ENCODE measurements at places on chromosomes 4 and X. TPM values are rescaled to one million over a fixed set of nuclear protein-coding genes. Genes with fewer than 3 reads are reported as not detected.

GRCh38 chr4:155984106-155984797 is 30.6 kb upstream of the CTSO start:
- DNase-seq: no peak

DNA sequence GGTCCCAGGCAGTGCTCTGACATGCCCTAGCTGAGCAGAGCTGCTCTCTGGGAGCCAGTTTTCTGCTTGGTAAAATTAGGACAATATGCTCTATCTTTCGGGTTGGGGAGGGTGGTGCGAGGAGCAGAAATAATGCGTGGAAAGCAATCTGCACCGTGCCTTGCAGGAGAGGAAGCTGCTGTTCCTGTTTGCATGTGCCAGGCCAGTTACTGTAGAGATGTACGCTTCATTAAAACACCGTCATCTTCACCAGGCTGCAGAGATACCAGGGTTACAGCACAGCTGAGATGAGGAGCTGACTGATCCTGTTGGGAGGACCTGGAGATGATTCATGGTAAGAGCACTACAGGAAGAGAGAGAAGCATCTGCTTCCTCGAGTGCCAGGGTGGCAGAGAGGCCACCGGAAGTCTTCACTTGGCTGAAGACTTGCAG is 29.5 kb upstream of the IRF2 start:
- DNase-seq: peak; percentile 59

DNA sequence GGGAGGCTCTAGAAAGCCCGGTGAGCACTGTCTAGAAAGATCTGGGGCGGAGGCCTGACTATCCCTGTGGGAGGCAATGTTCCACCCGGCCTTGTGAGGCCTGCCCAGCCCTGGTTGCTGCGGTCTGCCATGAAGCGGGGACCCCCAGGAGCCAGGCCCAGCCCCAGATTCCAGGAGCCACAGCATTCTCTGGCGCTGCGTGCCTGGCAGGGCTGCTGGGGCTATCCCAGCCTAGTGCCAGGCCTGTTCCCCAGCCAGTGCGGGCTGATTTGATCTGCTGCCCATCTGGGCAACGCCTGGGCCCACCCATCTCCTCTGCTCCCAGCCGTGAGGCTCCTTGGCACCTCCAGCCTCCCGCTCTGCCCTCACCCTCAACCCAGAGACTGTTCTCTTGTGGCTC is 19.6 kb downstream of the ATP2B3 start:
- DNase-seq: no peak

- no peak for DNase-seq
Measured at GRCh38 chrX:71365356-71365874, 742 bp upstream of the TAF1 start.

DNA sequence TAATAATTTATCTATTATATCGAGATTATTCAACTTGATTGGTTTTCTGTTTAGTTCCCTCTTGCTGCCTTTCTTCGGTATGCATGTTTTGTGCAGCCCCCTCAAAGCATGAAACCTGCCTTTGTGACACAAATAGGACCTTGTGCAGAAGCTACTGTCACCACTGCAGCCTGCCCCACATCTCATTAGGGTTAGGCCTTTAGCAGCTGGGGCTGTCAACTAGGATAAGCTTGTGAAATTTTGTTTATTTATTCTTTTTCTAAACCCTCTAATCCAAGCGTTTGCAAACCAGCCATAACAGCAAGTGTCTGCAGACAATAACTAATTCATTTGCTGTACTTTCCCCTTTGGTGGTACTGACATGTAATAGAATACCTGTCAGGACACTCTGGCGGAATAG is 258.9 kb downstream of the RCHY1 start:
- no peak for DNase-seq

DNA sequence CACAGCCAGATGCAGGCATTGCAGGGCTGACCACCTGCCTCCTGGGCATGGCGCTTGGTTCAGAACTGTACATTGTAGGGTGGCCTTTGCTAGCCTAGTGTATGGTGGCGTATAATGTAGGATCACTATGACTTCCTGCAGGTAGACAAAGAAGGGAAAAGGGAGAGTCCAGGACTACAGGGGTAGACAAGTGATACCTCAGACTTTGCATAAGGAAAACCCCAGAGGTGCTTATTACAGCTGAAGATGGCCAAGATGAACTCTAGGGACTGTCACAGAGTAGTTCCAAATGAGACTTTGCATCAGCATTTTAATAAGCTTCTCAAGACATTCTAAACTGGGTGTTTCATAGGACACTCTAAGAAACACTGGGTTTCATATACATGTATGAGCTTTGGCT is 116.4 kb upstream of the PUDP start:
- no peak for DNase-seq

The FAM47A gene
- total RNA-seq: not detected

GRCh38 chrX:154382483-154383069 is 3.5 kb downstream of the EMD start:
- DNase-seq: no peak

DNA sequence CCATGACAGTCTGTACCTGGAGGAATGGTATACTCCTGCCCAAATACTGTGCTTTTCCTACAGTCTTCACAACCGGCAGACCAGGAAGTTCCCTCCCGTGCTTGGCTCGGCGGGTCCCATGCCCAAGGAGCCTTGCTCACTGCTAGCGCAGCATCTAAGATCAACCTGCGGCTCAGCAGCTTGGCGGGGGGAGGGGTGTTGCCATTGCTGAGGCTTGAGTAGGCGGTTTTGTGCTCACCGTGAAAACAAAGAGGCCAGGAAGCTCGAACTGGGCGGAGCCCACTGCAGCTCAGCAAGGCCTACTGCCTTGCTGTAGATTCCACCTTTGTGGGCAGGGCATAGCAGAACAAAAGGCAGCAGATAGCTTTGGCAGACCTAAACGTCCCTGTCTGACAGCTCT is 152.7 kb downstream of the TEX11 start:
- no peak for DNase-seq

DNA sequence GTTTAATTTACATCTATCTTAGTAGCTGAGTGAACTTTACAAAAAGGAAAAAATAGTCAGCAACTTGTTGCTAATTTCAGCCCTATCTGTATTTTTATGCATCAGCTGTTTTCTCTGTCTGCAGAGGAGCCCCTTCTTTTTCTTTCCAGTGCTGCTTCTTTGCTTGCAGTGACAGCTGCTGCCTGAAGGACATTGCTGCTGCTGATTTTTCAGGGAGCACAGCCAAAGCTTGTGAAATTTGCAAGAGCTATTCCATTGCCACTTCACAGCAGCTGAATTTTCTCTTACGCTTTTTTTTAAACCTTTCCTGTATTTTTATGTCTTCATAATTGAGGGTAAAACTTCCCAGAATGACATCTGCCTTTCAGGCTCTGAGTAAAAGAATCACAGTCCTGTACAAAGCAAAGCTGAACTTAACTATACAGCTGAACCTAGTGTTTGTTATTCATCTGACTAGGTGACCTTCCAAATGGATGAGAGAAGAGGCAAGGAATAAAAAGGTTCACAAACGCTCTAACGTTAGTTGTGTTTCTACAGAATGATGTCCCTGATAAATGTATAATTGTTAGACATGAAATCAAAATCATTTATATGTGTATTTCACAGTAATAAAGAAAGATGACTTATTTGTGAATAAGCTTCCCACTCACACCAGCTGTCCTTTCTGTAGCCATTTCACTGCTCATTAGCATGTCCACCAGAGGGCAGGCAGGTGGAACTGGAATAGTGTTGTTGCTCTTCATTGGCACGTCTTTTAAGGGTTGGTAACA is 541.4 kb downstream of the ADGRL3 start:
- DNase-seq: no peak

The SLC26A1 gene
- total RNA-seq: not detected

GRCh38 chr4:83172371-83172770 is 57.8 kb upstream of the PLAC8 start:
- no peak for DNase-seq

DNA sequence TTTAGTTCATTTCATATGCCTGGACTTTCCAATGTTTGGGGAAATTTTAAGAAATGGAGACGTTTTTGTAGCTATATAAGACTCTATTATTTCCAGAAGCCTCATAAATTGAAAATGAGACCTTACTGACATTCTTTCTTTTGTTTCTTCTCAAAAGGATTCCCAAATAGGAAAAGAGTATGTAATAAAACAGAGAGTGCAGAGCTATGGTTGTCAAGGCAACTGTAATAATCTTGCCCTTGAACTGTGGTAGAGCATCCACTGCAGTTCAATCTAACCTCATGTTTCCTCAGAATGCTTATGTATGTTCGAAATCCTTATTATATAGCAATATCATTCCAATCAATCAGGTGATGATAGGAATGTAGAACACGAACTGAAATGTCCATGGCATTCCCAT is 54.1 kb downstream of the AMELX start:
- no peak for DNase-seq

DNA sequence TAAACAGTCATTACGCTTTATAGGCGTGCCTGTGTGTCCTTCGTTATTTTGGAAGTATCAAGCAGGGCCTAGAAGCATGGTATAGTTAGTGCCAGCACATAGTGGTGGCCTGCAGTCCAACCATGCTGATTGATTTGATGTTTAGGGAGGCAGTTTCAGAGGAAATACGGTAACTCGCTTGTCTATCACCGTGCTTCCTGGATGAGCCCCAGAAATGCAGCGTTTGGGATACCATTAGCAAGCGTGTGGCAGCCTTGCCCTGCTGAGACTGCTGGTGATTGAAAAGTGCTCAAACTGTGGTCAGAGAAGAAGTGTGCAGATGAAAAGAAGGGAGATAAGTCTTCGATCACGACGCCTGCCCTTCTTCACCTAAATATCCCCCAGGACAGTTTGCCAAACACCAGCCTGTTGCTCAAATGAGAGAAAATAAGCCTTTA is 158.4 kb downstream of the CHIC2 start:
- DNase-seq: peak; percentile 68

DNA sequence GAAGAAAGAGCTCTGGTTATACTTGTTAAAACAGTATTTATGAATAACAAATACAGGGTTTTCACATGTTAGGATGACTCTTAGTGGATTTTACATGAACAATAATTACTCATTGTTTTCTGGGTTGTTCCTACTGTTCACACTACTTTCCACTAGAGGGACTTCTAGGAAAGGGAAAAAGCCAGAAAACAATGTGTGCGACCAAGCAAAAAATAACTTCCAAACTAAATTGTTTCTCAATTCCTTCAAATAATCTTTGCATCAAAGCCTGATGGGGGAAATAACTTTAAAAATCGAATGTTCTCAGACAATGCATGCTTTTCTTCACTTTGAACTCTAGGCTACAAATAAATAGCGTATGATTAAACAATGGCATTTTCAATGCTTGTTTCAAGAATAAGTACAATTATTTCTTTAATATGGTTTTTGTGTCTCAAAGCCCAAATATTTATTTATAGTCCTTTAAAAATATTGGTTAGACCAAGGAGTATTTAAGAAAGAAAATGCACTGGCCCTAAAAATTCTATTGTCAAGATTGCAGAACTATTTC is 72.1 kb upstream of the ETNPPL start:
- DNase-seq: peak; percentile 76

The FOXR2 gene
- not detected for total RNA-seq

GRCh38 chr4:86554646-86555045 is 39.5 kb upstream of the PTPN13 start:
- DNase-seq: no peak

The SPANXD gene
- not detected for total RNA-seq

DNA sequence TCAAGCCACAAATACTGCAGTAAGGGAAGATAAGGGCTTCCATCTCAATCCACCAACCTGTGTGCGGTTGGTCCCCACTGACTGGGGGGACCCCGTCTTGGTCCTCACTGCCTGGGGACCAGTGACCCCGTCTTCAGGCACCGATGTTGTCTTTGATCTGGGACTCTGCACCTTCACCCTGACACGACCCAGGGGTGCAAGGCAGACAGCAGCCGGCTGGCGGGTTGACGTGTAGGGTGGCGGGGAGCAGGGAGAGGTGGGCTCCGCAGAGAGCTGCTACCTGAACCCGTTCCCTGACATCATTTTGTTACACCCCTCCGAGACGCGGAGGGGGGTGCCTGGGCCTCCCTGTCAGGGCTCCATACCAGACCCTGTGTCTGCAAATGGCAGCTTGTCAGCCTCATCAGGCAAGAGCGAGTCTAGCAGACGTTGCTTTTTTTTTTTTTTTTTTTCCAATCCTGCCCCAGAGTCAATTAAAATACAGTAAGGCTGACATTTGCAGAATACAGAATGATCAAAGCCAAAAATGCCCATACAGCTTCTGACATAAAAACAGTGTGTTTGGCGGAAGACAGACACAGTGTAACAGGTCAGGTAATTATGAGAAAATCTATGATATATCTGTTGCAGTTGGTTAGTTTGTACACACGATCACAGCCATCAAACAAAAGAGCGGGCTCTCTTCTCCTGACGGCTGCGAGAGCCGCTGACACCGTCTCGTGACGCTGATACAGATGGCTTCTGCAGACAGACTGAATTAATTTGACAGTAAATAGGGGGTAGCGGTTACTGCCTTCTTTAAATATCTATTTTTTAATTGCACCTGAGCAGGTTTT is 118.6 kb downstream of the CRLF2 start:
- no peak for DNase-seq

DNA sequence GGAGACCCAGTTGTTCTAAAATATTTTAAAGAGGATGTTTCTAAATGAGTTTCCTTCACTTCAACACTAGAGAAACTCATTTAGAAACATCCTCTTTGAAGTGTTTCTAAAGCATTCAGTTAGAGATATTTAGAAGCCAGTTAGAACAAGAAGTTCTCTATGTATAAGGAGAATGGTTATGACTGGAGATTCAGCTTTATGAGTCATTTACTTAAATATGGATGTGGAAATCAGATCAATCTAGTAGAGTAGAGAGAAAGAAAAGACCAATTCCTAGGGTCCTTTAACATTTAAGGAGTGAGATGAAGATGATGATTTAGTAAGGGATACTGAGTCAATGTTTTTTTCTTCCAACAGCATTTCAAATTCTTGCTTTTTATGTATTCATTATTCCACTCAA is 234.1 kb downstream of the GRXCR1 start:
- DNase-seq: no peak

- no peak for DNase-seq
Measured at GRCh38 chr4:8350352-8350751, 80.8 kb downstream of the HTRA3 start.

DNA sequence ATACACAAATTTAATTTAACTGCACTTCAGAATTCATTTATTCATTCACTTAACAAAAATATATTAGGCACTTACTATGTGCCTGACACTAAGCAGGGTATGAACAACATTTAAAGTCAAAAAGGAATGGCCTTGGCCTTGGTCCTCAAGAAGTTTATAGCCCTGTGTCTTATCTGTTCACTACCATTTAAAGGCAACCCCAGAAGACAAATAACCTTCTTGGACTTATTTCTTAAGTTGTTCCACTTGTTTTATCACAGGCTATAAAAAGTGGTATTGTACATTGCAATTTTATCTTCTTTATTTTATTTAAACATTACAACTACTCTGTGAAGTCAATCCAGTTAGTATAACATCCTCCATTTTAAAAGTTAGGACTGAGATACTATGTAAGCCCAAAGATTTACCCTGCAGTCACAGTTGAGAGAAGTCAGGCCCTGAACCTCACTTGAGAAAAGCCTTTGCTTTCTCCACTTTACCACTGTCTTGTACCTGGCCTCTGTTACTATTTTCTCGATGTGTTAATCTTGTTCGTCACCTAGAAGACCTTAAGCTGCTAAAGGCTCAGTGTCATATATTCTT is 305.6 kb upstream of the DIPK2B start:
- DNase-seq: no peak

Data from LHCN-M2 (cell line).